ENCODE measurements at places on chromosomes 4 and X.

GRCh38 chrX:2406891-2407518 is 93.8 kb downstream of the DHRSX start:
- DNase-seq = no peak

DNA sequence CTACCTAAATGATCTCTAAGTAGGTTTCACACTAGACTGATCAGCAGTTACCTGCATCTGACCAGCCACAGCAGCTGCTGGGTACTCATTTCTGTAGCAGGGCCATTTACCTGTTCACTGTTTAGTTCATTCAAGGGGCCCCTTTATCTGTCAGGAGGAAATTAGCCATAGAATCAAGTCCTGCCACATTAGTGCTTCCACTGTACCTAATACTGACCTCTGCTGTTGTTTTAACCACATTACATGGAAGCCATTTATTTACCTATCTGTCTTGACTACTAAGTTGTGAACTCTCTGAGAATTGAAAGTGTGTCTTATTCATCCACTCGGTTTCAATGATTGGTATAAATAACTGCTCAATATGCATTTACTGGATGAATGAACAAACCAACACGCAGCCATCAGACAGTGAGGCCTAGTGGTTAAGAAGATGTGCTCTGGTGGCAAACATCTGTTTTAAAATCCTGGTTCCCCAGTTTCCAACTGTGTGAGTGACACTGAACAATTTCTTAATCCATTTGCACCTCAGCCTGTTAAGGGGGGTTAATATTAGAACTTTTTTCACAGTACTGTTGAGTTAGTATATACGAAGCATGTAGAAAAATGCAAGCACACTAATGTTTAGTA is 30.0 kb upstream of the ANXA5 start:
- DNase-seq = no peak

- DNase-seq = no peak
Observed at GRCh38 chr4:142377342-142378091, 468.6 kb downstream of the INPP4B start.

DNA sequence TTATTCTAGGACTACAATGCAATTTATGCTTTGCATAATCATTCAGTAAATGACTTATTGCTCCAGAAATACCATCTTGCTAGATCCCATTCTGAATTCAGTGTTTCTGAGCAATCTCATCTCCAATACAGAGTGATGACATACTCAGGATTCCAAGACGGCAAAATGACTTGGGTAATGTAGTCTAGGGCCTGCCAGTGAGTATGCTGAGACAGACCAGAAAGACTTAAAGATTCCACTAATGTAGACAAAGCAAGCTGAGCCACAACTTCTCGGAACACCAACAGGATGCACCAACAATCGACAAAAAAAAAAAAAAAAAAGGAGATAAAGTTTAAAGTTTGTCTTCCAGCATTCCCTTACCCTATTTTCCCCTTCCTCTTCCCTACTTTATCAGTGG is 919 bp upstream of the SEC24B start:
- no peak for DNase-seq

DNA sequence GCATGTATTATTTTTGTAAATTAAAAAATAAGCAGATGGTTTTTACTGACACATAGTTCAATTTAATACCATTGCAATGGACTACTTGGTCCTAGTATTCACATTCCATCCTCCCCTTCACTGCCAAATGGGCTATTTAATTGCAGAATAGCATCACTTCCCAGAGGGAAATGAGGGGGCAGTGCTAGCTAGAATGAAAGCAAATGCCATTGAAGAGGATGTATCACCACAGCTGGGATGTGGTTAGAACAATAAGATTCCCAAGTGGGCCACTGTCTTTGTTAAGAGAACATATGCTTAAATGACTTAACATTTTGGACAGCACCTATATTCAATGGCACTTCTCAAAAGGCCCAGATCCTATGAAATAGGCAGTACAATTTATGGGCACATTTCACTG is 224.7 kb downstream of the RBMX2 start:
- DNase-seq = no peak

GRCh38 chr4:100177126-100177525 is 13.1 kb downstream of the DDIT4L start:
- DNase-seq = no peak

GRCh38 chr4:5784021-5784420 is 73.0 kb downstream of the EVC start:
- no peak for DNase-seq

DNA sequence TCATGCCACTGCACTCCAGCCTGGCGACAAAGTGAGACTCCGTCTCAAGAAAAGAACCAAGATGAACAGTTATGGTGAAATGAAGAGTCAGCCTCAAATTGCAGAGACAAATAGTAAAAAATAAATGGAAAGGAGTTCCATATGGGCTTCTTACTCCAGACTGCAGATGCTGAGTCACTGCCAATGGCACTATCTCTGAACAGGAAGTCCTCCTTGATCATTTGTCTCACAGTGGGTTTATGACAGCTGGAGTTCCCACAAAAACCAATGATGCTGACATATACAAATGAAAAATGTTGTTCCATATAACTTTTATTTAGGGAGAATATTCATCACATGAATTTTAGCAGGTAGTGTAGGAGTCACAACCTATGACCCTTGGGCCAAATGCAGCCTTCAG is 631.6 kb downstream of the PCDH18 start:
- DNase-seq = no peak

DNA sequence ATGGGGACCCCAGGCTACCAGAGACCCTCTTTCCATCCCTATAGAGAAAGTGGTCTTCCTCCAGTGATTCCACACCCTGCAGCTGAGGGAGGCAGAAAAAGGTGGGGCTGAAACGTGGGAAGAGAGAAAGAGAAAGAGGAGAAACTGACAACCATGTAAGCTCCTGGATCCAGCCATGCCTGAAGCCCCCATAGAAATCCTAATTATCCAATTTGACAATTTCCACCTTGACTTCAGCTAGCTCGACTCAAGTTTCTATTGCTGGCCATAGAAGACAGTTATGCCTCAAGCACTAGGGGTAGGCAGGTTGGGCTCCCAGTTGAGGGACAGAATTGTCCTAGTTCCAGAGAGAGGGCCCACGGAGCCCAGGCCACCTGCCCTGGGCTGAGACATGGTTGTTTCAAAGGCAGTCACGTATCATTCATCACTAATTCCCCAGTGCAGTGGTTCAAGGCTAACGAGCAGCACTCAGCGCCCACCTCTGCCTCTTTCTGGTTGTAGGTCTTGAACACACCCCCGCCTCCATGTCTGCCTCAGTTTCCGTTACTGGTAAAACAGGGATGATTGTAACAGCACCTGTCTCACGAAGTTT is 39.8 kb upstream of the ASMTL start:
- DNase-seq = no peak

DNA sequence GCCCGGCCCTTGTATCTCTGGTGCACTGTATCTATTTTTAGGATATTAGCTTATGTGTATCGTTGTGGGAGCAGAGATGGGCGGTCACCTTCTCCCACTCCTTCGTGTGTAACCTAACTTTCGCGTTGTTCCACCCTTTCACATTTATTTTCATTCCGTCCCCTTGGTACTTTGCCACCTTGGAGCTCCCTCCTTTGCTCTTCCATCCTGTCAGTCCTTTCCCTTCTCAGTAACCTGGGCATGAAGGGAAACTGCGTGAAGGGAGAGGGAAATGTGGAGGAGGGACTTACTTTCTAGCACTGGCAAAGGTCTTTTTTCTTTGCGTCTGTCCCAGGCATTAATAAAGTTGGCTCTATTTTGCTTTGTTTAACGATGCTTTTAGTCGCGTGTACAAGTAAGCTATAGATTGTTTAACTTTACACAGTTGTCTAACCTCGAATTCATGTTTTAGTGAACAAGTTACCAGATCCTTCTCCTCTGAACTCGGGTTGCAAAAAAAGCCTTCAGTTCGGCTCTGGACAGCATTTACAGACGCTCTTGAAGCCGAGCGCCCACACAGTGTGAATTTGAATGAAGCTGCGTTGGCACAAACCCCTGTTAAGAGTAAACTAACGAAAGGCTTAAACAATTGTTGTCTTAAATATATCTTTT is 3.9 kb downstream of the PCDH10 start:
- no peak for DNase-seq

DNA sequence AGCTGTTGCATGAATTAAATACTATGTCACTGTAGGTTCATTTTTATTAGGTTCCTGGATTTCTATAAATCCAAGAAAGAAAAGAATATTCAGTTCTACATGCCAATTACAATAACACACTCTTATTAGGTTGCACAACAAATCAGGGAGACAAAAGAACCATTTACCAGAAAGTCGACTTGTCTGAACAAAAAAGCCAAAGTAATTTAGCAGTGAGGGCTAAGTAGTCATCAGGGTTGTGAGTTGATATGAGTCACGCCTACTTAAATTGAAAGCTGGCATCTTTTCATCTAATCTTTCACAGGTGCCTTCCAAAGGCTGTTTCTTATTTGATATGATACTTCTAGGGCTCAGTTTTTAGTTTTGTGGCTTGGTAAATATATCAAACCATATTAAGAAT is 25.4 kb upstream of the GNRHR start:
- DNase-seq = no peak

DNA sequence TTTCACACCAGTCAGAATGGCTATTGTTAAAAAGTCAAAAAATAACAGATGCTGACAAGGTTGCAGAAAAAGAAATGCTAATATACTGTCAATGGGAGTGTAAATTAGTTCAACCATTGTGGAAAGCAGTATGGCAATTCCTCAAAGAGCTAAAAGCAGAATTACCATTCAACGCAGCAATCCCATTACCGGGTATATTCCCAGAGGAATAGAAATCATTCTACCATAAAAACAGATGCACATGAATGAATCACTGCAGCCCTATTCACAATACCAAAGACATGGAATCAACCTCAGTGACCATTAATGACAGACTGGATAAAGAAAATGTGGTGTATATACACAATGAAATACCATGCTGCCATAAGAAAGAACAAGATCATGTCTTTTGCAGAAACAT is 243.0 kb downstream of the STPG2 start:
- no peak for DNase-seq

GRCh38 chr4:648579-649292 is 23.4 kb downstream of the PDE6B start:
- no peak for DNase-seq

DNA sequence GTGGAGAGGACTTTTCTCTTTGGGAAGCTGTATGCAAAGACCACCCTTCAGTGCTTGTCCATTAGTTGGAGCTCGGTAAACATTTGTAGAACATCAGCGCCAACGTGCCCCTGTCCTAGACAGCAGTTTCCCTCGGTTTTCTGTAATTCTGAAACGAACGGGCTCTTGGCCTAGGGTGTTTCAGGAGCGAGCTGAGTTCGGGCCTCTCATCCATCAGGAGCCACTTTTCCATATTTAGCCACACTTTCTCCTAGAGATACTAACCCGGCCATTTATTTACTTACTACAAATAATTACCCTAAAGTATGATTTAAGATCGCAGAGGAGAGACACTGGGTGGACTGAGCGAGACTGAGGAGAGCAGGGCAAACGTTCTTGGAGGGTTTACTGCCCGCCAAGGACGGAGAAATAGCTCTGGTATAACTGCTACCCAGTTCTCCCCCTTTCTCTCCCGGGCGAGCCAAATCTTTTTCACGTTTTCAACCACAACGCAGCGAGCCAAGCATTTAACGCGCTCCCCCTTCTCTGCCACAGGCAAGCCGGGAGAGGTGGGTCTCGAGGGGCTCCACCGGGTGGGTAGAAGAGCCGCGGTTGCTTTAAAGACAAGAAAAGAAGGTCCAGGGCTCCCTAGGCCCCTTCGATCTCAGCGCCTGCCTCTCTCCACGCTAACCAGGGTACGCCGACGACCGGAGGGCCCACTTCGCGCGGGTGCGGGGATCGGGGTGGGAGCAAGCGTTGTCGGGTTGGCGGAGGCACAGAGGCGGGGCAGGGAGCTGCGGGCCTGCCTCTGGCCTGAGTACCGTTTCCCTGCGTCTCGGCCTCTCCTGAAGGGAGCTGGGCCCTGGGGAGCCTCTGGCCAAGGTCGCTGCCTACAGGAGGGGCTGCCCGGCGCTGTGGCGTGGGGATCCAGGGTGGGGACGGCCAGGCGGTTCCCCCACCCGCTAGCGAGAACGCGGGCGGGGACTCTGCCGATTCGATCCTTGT is 10.8 kb upstream of the PITX2 start:
- DNase-seq = no peak

- no peak for DNase-seq
Observed at GRCh38 chr4:98399915-98400314, 138.7 kb downstream of the RAP1GDS1 start.

DNA sequence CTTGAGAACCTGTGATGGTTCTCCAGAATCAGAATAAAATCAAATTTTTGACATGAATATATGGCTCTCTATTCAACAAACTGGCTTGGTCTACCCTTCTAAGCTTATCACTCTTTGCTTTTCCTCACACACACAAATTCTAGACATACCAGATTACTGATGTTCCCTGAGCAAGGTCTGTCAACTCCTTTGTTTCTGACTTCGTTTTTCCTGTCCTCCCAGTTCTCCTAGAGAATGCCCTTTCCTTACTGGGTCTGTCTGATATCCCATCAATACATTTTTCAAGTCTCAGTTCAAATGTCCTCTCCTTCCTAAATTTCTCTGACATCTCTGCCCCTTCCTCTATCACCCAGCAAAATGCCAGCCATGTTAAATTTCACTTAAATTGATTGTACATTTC is 202.1 kb upstream of the IGFBP7 start:
- no peak for DNase-seq

DNA sequence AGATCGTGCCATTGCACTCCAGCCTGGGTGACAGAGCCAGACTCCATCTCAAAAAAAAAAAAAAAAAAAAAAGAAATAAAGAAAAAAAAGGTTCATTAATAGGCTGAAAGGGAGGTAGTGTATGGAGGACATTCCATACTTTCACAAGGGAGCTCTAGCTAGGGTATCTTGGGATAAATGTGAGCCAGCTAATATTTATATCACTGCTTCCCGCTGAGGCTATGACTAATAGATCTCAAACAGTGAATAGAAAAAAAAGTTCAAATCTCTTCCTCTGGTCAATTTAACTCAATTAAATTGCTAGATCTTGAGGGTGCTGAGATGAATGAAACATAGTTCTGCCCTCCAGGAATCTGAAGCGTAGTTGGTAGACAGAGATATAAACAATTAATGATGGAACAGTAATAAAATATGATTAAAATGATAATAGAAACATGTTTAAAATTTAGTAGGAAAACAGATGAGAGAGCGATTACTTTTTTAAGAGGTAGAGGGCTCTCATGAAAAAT is 55.7 kb upstream of the SHISA3 start:
- DNase-seq = no peak

GRCh38 chrX:43474321-43474720 is 181.8 kb upstream of the MAOA start:
- no peak for DNase-seq

GRCh38 chr4:780716-781492 is 45.0 kb downstream of the CPLX1 start:
- no peak for DNase-seq

DNA sequence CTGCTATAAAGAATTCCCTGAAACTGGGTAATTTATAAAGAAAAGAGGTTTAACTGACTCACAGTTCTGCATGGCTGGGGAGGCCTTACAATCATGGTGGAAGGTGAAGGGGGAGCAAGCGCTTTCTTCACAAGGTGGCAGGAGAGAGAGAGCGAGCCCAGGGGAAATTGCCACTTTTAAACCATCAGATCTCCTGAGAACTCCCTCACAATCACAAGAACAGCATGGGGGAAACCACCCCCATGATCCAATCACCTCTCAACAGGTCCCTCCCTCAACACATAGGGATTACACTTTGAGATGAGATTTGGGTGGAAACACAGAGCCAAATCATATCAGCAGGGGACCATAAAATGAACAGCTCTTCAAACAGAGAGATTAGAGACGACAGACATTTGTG is 198.6 kb downstream of the MAGEB5 start:
- no peak for DNase-seq

Data from stimulated activated CD8-positive, alpha-beta memory T cell treated with anti-CD3 and anti-CD28 coated beads, Interleukin-7, amount 100 ng/mL, for 1 hour (primary cell).